ENCODE measurements at places on chromosomes 7 and 10. TPM values are rescaled to one million over a fixed set of nuclear protein-coding genes. Genes with fewer than 3 reads are reported as not detected.

FOXI2 gene
- total RNA-seq, result not detected

THSD7A gene
- 3.1 TPM for total RNA-seq

ECHDC3 gene
- 22.0 TPM for total RNA-seq

STRIP2 gene
- total RNA-seq, result 4.2 TPM

RARRES2 gene
- not detected for total RNA-seq

Data from cardiac atrium fibroblast (primary cell).